ENCODE measurements at places on chromosomes 2 and 18. TPM values are rescaled to one million over a fixed set of nuclear protein-coding genes. Genes with fewer than 3 reads are reported as not detected.

DNA sequence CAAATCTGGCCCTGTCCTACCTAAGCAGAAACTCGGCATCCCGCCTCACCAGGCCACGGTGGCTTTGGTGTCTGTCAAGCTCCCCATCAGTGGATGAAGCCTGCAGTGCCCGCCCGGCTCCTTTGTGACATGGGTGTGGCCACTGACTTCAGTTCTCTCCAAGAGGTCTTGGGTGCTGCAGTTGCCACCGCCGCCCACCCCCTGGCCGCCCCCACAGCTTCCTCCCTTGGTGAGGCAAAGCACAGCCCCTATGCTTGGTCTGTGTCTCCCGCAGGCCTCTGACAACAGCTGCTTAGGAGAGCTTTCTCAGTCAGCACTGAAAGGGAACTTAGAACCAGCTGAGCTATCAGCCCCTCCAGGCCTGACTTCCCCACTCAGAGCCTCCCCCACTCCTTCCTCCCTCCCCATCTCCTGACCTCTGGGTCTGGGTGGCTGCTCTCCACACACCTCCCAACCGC lies 22.9 kb upstream of the GPR55 start:
- no peak for DNase-seq

GRCh38 chr2:233336541-233336940 lies 17.8 kb upstream of the DGKD start:
- no peak for DNase-seq

DNA sequence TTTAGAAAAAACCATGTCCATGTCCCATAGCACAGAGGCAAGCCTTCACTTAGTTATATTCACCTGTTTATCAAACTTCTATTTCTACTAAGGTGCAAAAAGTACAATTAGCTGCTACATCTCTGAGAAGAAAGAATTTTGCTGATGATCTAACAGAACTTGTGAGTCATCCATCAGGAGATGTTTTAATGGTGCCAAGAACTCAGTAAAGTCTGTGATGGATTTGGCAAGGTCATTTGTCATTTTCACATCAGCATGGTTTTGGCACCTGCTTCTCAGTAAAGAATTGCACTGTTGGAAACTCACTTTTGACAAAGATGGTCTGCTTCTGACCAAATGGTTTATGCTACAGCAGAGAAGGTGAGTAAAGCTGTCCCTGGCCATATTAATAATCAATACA lies 195.7 kb upstream of the TMEFF2 start:
- DNase-seq, result no peak

DNA sequence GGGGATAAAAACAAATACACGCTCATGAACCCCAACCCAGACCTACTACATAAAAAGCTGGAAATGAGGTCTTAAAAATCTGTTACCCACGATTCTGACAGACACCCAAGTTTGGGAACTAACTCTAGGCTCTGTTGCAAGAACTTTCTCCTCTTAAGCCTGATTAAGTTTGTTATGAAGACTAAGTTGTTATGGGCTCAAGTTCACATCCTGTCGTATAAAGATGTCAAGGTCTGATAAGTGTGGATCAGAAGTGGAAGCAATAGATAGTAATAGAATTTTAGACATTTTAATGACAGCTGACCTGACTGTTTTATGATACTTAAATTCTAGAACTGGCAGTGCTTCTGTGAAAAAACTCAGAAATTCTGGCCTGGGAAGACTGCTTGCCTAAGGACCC lies 43.2 kb downstream of the LPIN2 start:
- DNase-seq, result no peak

DNA sequence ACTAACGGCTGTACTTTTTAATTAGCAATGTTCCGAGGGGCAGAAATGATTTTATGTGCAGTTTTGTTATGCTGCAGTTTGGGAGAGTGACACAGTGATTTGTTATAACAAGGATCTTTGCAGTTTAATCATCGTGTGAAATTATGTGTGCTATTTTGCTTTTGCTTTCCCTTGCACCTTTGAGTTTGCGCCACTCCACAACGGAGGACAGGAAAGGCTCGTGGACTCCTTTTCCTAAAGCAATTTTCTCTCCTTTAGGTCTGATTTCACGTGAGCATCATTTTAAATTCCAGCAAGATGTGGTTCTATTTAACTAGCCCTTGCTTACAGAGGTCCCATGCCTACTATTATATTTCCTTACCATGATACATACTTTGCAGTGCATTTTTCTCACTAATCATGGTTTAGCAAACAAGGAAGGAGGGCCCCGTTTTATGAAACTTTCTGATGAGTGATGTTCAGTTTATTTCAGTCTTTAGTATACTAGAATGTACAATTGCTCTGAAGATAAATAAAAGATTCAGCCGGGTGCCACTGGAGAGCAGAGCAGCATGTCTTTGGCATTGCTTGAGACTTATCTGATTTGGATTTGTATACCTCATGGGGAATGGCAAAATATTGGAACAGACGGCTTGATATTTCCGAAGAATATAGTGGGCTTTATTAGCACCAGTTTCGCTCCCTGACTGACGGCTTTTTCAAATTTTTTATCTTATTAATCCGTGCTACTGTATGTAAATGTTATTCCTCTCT lies 528.2 kb upstream of the FANCL start:
- DNase-seq, result no peak

Gene ROCK1
- total RNA-seq, result 31.1 TPM

- no peak for DNase-seq
Measured at GRCh38 chr18:13420969-13421686, 202.6 kb downstream of the LDLRAD4 start.

DNA sequence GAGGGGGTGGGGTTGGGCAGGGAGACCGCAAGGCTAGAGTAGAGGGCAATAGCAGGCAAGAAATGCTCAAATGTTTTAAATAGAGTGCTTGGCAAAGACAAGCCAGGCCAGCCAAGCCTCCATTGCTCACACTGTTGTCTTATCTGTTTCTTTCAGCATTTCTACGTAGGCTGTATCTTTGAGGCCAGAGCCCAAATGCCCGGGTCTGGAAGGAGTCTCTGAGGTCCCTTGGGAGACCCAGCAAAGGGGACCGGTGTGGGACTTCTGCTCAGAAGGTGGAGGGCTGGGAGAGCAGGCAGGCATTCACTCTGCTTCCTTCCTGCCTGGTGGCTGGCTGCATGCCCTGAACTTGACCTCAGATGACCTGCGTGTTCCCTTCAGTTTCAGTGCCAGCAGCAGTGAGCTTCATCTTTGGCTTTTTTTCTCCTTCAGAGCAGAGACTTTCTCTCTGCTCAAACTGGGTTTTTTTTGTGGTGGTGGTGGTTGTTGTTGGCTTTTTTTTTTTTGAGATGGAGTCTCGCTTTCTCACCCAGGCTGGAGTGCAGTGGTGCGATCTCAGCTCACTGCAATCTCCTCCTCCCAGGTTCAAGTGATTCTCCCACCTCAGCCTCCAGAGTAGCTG lies 13.7 kb upstream of the TET3 start:
- DNase-seq, result peak; percentile 58

DNA sequence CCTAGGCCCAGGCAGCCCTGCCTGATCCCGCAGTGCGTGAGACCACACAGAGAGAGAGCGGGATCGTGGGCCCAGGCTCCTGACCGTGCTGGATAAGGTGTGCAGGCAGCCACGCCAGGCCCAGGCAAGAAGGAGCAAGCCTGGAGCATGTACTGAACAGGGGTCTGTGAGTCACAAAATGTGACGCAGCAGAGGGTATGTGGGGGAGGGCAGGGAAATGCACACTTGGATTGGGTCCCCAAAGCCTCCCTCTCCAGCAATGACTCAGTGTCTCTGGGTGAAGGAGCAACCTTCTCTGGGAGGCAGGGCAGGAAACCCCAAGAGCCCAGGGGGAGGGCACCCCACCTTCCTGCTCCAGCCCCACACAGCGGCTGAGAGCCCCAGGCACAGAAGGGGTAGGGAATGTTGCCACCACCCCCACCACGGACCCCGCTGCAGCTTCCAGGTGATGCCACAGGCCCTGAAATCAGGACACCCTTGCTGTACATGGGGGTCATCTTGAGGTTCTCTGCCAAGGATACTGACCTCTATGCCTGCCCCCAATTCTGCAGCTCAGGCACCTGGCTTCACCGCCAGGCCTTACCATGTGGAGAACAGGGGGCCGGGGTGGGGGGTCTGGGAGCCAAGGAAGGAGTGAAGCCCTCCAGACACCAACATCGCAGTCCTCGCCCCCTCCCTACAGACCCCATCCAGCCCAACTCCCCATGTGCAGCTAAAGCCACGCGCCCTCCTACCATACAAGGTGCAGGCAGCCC lies 1.3 kb upstream of the GPC1 start:
- DNase-seq, result peak; percentile 96

- peak; percentile 71 for DNase-seq
Measured at GRCh38 chr18:35005963-35006577, 35.1 kb upstream of the MAPRE2 start.

DNA sequence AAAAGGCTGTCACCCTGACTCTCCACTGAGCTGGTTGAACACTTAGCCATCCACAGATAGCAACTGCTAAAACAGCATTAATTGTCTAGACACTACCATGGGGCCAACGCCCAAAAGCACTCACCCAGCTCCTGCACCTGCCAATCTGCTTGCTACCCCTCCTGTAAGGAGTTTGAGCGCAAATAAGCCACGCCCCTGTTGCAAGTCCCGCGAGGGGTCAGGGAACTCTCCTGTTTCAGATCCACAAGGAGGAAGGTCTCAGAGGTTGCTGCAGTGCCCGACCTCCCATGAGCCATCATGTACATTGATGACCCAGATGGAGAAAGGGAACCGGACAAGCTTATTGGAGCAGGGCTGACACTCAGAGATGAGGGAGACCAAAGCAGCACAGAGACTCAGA lies 106.8 kb downstream of the ZNF516 start:
- DNase-seq, result no peak

GRCh38 chr2:163732727-163733126 lies 3.1 kb downstream of the FIGN start:
- peak; percentile 58 for DNase-seq

GRCh38 chr2:106867196-106867953 lies 18.6 kb downstream of the ST6GAL2 start:
- no peak for DNase-seq

Gene ITM2C
- 24.0 TPM for total RNA-seq

DNA sequence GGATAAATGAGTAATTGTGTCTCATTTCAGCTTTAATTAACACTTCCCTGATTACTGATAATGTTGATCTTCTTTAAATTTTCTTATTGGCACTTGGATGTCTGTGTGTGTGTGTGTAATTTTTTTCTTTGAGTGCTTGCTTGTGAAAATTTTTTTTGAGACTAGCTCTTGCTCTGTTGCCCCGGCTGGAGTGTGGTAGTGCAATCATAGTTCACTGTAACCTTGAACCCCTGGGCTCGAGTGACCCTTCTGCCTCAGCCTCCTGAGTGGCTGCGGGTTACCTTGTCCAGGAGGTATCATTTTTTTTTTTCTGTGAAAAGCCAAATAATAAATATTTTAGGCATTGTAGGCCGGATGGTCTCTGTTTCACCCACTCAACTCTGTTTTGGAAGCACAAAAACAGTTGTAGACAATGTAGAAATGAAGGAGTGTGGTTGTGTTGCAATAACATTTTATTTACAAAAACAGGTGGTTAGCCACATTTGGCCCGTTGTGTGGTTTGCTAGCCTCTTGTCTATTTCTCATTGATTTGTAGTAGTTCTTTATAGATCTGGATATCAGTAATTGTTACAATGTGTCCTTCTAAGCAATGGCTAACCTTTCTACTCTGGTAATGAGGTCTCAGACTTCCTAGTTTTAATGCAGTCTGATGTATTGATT lies 7.9 kb downstream of the IL1RL2 start:
- no peak for DNase-seq

- DNase-seq, result no peak
Measured at GRCh38 chr2:85760371-85760770, 6.6 kb downstream of the ATOH8 start.

Gene UGT1A5
- total RNA-seq, result not detected

DNA sequence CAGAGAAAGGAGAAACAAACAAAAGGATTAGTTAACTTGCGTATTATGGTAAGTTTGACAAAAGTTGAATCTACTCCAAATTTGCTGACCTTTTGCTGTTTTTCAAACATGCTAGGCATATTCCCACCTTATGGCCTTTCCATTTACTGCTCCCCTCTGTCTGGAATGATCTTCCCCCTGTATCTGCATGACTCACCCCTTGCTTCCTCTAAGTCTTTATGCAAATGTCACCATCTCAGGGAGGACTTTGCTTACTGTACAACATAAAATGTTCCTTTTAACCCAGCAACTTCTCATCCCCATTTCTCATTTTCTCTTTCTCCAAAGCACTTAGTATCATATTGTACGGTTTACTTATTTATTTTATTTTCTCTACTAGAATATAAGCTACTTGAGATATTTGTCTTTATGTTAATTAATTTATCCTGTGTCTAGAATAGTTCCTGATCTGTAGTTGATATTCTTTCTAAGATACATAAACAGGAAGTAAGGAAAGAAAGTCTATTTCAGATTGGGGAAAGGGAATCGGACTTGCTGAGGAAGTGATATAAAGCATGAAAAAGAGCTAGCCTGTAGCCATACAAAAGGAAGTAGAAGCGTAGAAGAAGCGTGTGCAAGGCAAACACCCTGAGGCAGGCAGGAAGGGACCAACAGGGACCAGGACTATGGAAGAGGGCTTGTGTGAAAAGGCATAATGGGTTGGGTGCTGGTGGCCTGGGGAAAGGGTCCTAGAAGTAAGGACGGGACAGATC lies 144.9 kb upstream of the ERBB4 start:
- peak; percentile 32 for DNase-seq

- no peak for DNase-seq
Measured at GRCh38 chr18:29076645-29077044, 899.7 kb upstream of the CDH2 start.

Gene GCG
- total RNA-seq, result 0.17 TPM

Gene PCARE
- total RNA-seq, result not detected

DNA sequence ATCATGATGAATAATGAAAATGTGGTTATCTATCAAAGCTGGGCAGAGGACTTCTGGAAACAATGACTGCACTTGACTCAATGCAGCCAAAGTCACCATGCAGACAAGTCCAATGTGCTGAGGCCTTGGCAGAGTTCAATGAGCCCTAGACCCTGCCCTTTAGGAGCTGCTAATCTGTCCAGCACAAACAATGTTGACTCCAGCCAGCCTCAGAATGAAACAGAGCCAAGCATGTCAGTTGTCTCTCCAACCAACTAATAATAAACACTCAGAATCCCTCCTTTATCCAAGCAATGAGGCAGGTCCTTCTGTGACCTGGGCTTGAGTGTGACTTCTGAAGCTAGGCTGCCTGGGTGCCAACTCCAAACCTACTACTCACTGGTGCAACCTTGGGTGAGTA lies 270.6 kb downstream of the BCL11A start:
- no peak for DNase-seq

Gene CAVIN2
- total RNA-seq, result 388 TPM

Gene COL6A3
- total RNA-seq, result 9.2 TPM

Gene ERICH2
- total RNA-seq, result not detected
